ENCODE measurements at places on chromosomes 4 and X. TPM values are rescaled to one million over a fixed set of nuclear protein-coding genes. Genes with fewer than 3 reads are reported as not detected.

GRCh38 chrX:56569378-56570057 lies 6.1 kb downstream of the UBQLN2 start:
- DNase-seq, result no peak

DNA sequence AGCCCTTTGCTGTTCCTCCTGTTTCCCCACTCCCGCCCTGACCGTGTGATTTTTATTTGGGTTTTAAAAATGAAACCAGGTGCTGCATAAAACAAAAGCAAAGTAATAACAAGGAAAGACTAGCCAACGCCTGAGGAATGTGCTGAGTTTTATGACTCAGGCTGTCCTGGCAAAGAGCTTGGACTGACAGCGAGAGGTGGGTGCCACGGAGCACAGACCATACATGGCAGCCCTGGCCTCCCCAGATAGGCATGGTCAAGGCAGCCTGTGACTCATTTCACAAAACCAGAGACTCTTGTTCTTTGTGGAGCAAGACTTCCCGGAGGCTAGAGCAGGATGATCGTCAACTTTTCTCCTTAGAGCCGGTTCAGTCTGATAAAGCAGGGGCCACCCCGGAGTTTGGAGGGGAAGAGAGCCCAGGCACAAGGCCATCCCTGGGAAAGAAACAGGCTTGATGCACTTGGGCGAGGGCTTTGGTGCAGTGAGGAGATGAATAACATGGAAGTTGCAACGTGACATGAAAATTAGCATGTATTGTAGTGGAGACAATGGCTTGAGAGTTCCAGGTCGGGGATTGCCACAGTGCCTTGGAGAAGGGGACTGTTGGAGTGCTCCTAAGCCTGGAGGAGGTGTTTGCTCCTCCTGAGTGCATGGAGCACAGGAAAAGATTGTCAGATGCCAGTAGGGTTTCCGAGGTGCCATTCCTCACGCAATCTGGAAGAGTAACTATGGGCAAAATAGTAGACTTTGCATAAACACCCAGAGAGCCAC lies 54.8 kb downstream of the C4orf51 start:
- no peak for DNase-seq

NAT8L gene
- total RNA-seq, result 16.6 TPM

DNA sequence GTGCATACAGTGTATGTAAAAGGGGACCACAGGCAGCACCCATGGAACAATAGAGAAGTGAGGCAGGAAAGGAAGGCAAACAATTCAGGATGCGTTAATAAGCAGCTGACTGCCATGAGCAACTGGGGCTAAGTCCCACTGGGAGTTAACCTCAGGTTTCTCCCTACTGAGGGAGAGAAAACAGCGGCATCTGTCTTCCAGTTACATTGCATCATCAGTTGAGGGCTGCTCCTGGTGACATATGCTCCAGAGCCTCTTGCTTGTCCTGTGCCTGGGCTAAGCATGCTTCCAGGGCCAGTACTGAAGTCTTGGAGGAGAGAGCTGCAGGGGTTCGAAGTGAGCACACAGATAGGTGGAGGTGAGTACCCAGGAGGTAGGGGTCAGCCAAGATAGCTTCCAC lies 24.3 kb downstream of the RAI2 start:
- DNase-seq, result no peak

GRCh38 chrX:82196866-82197265 lies 995.0 kb downstream of the SH3BGRL start:
- no peak for DNase-seq

GRCh38 chr4:188728359-188728758 lies 589.1 kb downstream of the TRIML1 start:
- no peak for DNase-seq

TCP11X2 gene
- not detected for total RNA-seq

DNA sequence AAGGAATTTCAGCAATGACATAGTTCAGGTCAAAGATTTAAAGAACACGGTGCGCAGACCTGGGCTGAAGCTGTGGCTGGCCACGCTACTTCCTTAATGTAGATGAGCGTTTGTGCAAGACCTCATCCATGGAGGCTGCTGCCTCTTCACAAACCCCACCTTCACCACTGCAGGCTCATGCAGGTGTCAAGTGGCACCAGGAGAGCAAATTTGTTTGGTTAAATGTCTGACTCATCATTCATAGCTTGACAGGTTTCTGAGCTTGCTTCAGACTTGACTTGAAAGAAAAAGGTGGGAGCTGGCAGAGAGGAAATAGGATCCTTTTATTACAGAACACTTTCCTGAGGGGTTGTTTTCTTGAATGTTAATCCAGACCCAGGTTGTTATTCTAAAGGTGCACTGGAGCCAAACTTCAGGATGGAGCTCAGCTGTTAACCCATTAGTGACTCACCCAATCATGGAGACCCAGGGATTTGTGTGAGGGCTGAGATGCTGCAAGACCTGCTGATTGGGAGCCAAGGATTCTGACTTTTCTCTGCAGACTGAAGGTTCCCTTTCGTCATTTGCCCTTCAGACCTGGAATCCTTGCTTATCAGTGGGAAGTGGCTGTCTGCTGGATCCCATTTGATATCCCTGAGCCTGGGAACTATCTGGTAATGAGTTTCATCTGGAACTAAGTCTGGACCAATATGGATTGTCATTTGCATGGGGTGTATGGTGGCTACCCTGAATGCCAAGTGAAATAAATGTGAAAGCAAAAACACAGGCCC lies 315.3 kb downstream of the PTTG2 start:
- DNase-seq, result no peak

PABPC1L2A gene
- total RNA-seq, result not detected

- DNase-seq, result no peak
These were observed 114.0 kb downstream of the CLCN5 start for GRCh38 chrX:50036426-50036825.

ASB5 gene
- total RNA-seq, result not detected

GRCh38 chr4:65139998-65140397 lies 530.3 kb downstream of the EPHA5 start:
- no peak for DNase-seq

TEX13D gene
- not detected for total RNA-seq

GRCh38 chr4:185304944-185305690 lies 90.6 kb downstream of the LRP2BP start:
- no peak for DNase-seq

DNA sequence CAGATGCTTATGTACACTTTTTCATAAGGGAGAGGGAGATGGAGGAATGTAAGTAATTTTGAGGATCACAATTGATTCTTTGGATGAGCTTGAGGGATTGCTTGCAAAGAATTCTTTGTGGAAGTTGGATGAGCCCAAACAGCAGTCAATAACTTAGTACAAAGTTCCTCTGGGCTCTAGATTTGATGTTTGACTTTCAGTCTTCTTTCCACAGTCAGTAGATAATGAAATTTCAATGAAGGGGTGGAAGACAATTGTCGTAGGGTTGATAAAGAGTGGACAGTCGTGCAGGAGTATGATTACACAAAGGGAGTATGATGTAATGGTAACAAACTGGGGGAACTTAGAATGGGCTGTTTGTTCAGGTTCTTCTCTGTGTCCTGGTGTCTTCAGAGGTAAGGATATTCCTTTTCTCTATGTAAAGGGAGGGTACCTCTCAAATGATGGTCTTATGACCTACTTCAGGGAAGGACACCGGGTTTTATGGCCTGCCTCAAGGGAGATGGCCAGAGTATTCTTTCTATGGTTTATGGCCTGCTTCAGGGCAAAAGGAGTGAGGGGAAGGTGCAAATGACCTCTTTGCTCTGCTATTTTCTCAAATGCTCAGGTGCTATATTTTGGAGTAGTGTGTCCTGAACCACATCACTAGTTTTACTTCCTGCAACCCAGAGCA lies 1.7 kb upstream of the ABRAXAS1 start:
- DNase-seq, result no peak

DNA sequence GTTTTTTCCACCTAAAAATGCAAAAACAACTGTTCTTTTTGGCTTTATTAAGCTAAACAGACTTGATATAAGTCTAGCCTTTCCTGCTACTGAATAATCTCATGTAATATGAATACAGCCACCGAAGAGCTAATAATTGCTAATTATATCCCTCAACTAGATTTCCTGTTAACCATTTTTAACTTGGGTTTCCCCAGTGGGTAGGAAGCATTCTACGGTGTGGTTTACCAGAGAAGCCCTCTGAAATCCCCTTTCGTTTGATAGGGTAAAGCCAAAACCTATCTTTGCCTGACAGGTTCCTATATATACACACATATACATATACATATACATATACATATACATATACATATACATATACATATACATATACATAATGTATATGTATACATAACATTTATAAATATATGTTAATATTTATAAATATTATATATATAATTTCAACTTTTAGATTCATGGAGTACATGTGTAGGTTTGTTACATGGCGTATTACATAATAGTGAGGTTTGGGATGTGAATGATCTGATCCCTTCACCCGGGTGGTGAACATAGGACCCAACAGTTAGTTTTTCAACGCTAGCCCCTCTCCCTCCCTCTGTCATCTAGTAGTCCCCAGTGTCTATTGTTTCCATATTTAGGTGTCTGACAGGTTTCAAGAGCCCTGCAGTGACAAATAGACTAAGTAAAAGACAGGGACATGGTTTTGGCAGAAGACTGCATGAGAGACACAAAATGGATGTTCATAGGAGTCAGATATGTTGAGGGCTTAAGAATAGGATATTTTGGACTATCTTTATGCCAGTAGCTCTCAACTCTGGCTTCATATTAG lies 62.4 kb downstream of the ATXN3L start:
- no peak for DNase-seq

GRCh38 chr4:55635741-55636655 lies at the start of gene NMU:
NMU (minus strand) TSS chr4:55636298; CDS start chr4:55636192, 106 bp downstream.
- no peak for DNase-seq

DNA sequence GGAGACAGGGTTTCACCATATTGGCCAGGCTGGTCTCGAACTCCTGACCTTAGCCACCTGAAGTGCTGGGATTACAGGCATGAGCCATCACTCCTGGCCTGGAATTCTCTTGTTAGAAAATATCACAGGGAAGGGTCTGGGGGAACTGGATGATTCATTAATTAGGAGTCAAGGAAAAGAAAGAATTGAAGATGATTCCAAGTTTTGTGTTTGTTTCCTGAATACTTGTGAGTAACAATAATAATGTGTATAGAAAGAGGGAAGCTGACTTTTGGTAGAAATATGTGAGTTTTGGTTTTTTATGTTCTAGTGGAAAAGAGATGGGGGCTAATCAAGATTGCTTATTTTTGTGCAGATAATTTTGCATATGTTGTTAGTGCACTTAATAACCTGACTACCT lies 77.3 kb upstream of the CLNK start:
- DNase-seq, result no peak

- no peak for DNase-seq
These were observed 500.8 kb upstream of the DIAPH2 start for GRCh38 chrX:96183843-96184242.

SLC7A11 gene
- 6.4 TPM for total RNA-seq

GRCh38 chr4:8293131-8293975 lies 23.8 kb downstream of the HTRA3 start:
- DNase-seq, result no peak

DNA sequence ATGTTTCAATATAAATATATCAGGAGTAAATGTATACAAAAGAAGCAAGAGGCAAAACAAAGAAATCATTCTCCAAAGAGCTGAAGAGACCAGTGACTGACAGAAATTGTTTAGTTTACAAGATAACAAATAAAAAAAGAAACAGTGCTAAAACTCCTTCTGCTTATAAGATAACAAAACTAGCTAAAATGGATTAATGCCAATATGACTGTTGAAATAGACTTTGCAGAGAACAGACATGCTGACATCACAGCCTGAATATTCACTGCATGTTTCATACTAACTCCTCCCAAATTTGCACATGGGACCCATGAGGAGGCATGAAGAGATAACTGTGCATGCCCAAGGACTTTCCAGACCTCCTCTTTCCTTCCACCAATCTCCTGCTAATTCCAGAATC lies 6.2 kb upstream of the GABRA4 start:
- no peak for DNase-seq

GRCh38 chr4:77126809-77127208 lies 30.2 kb upstream of the CCNG2 start:
- DNase-seq, result no peak

DNA sequence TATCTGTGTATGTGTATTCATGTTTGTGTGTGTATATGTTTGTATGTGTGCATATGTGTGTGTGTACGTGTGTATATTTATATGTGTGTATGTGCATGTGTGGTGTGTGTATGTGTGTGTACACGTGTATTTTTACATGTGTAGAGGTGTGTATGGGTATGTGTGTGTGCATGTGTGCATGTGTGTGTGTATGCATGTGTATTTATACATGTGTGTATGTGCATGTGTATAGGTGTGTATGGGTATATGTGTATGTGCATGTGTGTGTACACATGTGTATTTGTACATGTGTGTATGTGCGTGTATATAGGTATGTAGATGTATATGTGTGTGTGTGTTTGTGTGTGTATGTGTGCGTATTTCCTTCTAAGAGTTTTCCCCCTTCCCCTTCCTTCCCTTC lies 207.7 kb upstream of the ATP6AP2 start:
- no peak for DNase-seq

DNA sequence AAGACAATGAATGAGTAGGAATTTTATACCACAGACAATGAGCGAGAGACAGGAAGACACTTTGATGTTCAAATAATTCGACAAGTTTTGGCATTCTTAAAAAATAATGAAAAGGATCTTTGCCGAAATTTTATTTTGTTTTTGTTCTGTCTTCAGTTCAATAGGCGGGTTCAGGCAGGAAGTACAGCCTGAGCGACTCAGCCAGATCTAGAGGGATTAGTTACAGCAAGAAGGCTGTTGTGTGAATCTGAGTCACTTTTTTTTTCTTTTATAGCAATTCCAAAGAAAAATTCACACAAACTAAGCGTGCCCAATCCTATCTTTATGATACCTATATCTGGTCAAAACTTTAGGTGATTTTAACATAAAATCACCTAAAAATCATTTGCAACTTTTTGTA lies 505.4 kb upstream of the FAM241A start:
- DNase-seq, result no peak

NPY2R gene
- not detected for total RNA-seq

HPGD gene
- 1.2 TPM for total RNA-seq

DNA sequence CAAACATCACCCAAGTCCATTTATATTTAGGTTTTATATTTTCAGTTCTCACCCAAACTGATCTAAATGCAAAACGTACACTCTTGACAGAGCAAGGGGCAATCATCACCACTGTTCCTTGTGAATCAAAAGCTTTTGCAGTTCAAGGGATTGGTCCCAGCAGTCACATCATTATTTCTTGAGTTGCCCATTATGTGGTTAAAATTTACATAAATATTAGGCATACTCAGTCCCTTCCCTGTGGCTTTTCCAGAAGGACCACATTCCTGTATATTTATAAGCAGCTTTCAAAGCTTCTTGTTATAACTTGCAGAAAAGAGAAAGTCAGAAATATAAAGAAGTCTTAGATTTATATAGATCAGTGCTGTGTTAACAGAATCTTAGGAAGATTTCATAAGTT lies 224.4 kb downstream of the CLCN4 start:
- no peak for DNase-seq

- DNase-seq, result no peak
These were observed 201.5 kb upstream of the PITX2 start for GRCh38 chr4:110824344-110824743.

CYTL1 gene
- not detected for total RNA-seq

SLC9B1 gene
- 0.41 TPM for total RNA-seq

Measured in Panc1 (cell line).